NCI-H526 treated with DMSO at 0.1 percent for 48 hours (cell line): ENCODE measurements at places on chromosomes 12 and 14.

- DNase-seq, result no peak
Measured at GRCh38 chr12:78559416-78559815, 305.2 kb upstream of the SYT1 start.

- no peak for DNase-seq
Measured at GRCh38 chr14:68243450-68244010, 424.0 kb downstream of the RAD51B start.

- no peak for DNase-seq
Measured at GRCh38 chr14:61191733-61192132, 89.4 kb downstream of the TMEM30B start.

DNA sequence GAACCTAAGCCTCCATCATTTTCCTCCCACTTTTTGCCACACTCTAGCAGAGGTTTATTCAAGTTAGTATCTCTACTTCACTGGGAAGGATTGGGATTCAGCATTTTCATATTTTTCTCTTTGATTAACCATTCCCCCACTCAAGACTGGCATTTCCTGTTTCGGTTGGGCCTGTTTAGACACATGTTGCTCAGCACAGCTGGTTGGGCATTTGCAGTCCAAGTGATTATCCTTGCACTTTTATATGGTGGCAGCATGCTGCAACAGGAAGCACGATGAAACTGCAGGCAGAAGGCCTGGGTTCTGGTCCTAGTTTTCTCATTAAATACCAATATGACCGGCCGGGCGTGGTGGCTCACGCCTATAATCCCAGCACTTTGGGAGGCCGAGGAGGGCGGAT is 182.9 kb upstream of the GRIN2B start:
- DNase-seq, result no peak

DNA sequence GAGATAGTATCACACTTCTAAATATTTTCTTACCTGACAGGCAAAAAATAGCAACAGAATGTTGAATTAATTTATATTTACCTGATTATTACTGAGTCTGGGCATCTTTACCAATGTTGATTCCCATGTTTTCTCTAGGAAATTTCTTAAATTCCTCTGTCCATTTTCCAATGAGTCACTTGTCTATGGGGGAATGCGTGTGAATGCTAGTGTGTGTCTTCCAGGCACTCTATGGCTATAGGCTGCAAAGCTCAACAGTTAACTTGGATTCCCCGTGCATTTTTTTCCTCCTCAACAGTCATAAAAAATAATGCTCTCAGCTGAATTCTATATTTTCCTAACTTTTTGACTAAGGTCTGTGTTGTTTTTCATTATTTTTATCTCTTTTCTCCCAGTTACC is 1385.8 kb upstream of the FLRT2 start:
- DNase-seq, result no peak

- no peak for DNase-seq
Measured at GRCh38 chr14:58455593-58456265, 28.2 kb downstream of the KIAA0586 start.

DNA sequence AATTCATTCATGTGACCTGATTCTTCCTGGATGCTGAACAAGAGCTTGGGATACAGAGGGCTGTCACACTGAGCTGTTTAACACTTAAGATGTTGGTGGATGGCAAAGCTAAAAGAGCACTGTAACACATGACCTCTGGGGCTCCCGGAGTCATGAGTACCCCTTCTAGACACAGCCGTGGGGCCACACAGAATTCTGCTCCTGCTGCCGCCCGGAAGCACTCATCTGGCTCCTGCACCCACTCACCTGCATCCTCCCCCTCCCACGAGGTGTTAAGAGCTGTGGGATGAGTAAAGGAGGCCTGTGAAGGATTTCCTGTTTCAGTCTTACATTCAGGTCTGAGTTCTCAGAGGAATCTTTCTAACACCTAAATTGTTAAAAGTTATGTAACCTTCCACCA is 78.0 kb upstream of the SSTR1 start:
- DNase-seq, result no peak

GRCh38 chr12:47731723-47732122 is 6.4 kb upstream of the ENDOU start:
- no peak for DNase-seq

- no peak for DNase-seq
Measured at GRCh38 chr12:119419381-119419780, 84.9 kb downstream of the CCDC60 start.
